ENCODE measurements at places on chromosomes 12 and 14.
A peak's percentile ranks its signal among the peaks of the same experiment; 100 is the strongest.

GRCh38 chr14:65937079-65937959 lies 524.8 kb downstream of the FUT8 start:
- DNase-seq: no peak

- DNase-seq: no peak
Measured at GRCh38 chr12:79307340-79307739, 383.4 kb downstream of the PAWR start.

GRCh38 chr12:3938042-3938544 lies 64.9 kb upstream of the PARP11 start:
- DNase-seq: no peak

DNA sequence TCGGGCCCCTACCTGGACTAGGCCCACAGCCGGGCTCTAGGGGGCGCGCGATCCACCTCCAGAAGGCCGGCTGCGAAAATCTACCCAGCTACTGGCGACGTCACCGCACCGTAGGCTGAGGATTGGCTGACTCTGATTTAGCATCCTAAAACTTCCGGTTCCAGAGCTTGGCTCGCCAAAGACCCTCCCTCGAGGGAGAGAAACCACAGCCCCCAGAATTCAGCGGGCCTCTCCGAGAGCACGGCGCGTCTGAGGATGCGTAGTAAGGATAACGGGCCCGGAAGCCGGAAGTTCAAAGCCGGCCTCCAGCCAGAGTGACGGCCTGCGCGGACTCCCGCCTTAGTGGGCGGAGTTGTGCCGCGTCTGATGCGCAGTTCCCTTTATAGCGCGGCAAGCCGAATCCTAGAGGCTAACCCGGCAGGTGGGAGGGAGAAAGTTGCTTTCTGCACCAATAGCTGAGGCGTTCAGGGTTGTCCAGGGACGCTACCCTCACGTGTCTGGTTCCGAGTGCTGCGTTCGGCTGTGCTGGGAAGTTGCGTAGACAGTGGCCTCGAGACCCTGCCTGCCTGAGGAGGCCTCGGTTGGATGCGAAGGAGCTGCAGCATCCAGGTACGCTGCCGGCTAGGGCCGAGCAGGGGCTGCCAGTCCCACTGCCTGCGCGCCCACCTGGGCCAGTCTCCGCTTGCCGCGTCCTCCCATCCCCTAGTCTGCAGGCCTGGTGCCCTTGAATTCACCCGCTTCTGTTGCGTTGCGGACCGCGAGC lies at the start of gene COX14:
COX14 (plus strand) TSS at position 544 of the 763 bp plus-strand sequence. CDS start 7,808 bp downstream, outside the sequence.
- peak; percentile 98 for DNase-seq

DNA sequence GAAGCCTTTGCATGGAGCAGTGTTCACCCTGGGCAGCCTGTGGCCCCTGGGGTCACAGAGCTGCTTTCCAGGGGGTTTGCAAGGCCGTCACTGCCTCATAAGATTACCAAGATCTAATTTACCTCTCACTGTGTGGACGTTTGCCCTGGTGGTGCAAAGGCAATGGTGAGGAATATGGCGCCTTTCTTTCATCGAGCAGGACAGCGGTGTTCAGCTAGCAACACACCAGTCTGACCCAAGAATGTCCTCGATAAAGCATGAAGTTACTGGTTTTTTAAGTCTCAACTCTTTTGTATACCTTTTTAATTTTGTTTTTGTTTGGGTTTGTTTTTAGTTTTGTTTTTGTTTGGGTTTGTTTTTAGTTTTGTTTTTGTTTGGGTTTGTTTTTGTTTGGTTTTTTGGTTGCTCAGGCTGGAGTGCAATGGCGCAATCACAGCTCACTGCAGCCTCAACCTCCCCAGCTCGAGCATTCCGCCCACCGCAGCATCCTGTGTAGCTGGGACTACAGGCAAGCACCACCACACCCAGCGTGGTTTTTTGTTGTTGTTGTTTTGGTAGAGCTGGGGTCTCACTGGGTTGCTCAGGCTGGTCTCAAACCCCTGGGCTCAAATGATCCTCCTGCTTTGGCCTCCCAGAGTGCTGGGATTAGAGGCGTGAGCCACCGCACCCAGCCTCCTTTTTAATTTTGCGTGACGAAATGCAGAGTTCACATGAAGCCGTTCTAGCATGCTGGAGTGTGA lies 57.9 kb downstream of the PPP2R5C start:
- DNase-seq: peak; percentile 46

DNA sequence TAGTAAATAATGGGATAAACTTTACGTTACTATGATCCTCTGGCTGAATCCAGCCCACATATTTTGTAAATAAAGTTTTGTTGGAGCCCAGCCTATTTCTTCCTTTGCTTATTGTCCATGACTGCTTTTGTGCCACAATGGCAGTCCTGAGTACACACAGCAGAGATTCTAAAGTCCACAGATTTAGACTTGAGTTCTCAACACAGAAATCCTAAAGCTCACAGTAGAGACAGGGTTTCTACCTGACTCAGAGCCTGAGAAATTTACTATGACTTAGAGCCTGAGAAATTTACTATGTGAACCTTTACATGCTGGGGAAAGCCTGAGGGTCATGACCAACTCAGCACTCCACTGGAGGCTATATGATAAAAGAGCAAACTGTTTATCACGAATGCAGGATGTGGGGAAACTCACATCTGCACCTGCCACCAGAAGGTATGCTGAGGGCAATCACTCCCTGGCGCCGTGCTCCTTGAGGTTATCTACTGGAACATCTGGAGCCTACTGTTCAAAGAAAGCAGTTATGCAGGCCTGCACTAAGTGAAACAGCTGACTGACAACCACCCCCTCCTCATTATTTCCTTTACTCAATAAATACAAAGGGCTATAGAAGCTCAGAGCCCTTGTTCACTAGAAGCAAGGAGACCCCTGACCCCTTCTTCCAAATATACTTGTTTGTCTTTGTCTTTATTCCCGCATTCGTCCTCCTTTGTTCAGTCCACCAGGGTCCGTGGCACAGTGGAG lies 52.6 kb upstream of the BICD1 start:
- DNase-seq: no peak

DNA sequence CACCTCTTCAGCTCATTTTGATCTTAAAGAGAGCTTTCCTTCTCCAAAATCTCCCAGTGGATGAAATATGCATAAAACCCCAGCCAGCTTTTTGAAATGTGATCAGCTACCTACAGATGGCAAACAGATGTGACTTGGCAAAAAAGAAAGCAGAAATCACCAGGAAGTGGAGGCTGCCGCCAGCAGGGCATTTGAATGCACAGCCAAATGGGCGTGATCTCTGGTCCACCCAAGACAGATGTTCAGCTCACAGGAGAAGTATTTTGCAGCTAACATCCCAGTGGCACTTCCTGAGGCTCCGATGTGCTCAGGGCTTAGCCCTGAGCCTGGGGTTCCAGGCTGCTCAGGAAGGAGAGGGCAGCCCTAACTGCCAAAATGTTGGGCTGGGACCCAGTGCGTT lies 78.3 kb downstream of the LGMN start:
- no peak for DNase-seq

GRCh38 chr14:83940253-83940652 lies 1589.7 kb upstream of the FLRT2 start:
- no peak for DNase-seq

DNA sequence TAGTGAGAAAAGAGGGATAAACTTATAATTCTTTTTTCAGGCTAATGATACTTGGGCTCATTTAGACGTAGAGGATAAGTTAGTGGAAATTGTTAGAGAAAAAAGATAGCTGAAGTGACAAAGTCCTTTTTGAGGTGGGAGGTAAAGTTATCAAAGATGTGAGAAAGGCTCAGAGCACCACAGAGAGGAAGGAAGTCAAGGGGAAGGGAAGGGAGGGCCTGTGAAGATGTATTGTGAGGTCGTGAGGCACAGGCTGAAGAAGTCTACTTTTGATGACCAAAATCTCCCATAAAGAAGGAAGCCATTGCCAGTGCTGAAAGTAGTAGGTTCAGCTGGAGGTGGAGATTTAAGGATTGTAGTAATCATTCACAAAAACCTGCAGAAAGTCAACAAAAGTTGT lies 19.4 kb upstream of the PTGDR start:
- DNase-seq: no peak

DNA sequence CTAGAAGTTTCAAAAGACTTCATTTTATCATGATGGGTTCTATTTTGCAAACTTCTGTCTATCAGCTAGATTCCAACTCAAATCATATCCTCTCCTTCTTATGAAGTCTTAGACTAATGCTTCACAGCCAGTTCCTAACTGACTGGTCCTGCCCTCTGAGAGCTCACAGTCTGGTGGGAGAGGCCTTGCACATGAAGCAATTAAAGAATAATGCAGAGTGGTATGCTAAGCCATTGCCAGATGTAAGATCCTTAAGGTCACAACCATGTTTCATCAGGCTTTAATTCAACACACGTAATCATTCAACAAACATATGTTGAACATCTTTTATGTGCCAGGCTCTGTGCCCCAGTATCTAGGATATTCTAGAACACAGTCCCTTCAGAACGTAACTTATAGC lies 125.8 kb upstream of the TMPO start:
- DNase-seq: no peak

- peak; percentile 50 for DNase-seq
Measured at GRCh38 chr14:89618811-89619551, 201.9 kb upstream of the FOXN3 start.

- DNase-seq: no peak
Measured at GRCh38 chr14:91230397-91231035, 14.0 kb downstream of the GPR68 start.

DNA sequence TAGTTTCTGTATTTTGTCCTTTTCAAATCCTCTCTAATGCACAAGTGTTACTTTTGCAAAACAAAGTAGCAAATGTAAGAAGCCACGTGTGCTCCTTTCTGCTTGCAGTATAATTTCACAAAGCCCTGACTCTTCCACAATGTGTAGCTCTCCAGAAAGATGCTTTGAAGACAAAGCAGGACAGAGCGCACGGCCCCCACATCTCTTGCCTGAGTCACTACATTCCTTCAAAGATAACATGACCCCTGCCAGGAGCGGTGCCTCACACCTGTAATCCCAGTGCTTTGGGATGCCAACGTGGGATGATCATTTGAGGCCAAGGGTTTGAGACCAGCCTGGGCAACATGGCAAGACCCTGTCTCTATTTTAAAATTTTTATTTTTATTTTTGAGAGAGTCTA lies 40.5 kb downstream of the JAG2 start:
- no peak for DNase-seq

DNA sequence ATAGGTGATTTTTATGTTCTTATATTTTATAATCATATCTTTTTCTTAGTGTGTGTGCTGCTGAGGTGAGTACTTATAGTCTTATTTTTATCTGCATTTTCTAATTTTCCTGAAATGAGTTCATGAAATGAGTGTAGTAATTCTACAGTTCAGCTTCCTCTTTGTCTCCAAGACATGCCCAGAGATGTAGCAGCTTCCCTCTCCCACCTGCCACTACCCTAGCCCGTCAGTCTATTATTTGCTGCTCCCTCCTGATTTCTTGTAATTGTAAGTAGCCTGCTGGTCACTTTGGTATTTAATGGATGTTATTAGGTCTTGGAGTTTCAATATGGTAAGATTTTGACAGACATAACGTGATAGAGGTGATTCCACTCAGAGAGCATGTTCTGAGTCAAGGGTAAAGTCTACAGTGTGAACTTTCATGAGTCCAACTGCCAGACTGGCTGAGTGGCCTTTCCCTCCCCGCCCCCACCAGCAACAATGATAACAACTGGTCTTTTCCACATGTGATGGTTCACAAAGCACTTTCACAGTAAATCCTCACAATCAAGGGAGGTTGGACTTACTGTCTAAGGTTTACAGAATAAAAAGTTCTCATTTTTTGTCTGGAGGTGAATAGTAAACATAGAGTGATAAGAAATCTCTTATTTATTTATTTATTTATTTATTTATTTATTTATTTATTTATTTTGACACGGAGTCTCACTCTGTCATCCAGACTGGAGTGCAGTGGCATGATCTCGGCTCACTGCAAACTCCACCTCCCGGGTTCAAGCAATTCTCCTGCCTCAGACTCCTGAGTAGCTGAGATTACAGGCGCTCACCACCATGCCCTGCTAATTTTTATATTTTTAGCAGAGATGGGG lies 4.2 kb upstream of the RIPK3 start:
- DNase-seq: no peak
